GM12864 (cell line): ENCODE measurements at places on chromosomes 4 and X.

DNA sequence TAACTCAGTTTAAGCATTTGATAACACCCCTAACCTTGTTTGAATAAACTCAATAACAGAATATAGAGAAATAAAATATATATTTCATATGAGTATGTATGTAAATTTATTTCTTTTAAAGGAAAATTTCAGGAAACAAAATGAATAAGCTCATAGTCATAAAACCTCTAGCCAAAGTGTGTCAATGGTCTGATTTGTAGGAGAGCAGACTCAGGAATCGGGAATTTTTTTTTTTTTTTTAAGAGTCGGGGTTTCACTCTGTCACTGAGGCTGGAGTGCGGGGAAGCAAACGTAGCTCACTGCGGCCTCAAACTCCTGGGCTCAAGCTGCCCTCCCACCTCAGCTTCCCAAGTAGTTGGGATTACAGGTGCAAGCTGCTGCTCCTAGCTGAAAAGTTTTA lies 2.4 kb downstream of the PKD2 start:
- DNase-seq = no peak

DNA sequence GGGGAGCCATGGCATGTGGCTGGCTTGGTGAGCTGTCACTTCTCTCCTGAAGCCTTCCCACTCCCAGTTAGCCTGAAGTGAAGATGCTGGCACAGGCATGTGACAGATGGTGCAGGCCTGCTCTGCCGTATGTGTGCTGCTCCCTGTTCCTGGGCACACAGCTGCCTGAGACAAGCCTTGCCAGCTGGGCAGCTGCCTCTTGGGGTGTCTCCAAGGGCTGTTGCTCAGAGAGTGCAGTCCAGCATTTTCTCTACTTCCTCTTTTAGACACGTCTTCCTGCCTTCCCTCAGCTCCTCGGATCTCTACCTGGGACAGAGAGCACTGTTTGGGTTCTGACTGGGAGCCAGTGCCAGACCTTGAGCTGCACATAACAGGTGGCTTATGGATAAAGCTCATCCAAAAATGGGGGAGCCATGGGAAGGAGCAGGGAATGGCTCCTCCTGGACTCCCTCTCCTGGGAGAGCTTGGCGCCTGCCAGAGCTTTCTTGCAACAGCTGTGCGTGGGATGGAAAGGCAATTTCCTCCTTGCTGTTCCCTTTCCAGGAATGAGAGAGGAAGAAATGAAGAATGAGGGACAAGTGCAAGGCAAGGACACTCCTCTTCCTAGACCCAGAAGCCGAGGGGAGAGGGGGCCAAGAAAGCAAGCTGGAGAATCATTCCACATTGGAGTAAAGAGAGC lies 132.9 kb downstream of the MSL3 start:
- no peak for DNase-seq

DNA sequence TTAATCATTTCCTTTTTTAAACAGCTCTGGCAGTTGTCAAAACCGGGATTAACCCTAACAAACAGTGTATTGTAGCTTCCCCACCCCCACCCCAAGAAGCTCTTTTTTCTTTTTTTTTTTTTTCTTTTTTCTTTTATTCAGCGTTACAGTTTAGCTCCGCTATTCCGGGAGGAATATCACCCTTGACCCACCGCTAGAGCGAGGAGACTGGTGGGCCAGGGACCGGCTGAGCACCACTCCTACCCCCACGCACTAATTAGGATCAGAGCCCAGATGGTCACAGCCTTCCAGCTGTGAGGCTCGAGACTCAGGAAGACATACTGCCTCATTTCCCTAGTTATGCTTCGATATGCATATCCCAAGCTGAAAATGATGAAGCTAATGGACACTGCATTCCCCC lies 2.0 kb downstream of the PARM1 start:
- no peak for DNase-seq

- no peak for DNase-seq
Observed at GRCh38 chr4:120867506-120867905, 55.0 kb downstream of the PRDM5 start.

- no peak for DNase-seq
Observed at GRCh38 chr4:156933633-156934258, 37.9 kb downstream of the PDGFC start.

- DNase-seq = no peak
Observed at GRCh38 chrX:130841776-130842175, 61.2 kb downstream of the ENOX2 start.
